ENCODE measurements at places on chromosomes 3 and 15.
A peak's percentile ranks its signal among the peaks of the same experiment; 100 is the strongest.

GRCh38 chr3:42078677-42079076, 12.5 kb upstream of the TRAK1 start:
- no peak for DNase-seq

DNA sequence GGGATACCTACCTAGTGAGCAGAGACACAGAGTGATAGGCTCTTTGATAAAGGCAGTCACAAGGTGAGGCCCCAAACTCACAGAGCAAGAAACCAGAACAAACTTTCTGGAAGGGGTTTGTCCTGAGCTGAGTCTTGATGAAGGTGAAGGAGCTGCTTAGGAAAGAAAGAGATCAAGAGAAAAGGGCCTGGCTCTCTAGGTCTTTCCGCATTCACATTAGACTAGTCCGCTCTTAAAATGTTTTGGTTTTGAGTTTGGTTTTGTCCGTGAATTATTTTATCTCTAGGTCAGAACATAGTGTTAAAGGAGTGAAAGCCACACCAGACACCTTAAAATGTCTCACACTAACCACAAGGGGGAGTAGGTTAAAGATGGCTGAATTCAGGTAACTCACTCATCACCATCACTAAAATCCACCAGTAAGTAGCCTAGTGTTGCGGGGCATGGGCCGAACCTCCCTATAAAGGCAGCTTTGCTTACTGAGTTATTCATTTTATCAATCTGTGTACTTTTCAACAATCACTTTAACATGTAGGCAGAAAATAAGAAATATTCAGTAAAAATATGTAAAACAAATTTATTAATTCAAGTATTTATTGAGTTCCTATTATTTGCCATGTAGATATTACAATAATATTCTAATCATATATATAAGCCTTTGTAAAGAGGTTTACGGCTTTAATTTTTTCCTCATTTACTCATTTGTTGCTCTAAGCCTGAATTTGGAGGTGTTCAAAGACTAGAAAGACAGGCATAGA, 121.5 kb upstream of the TSC22D2 start:
- no peak for DNase-seq

DNA sequence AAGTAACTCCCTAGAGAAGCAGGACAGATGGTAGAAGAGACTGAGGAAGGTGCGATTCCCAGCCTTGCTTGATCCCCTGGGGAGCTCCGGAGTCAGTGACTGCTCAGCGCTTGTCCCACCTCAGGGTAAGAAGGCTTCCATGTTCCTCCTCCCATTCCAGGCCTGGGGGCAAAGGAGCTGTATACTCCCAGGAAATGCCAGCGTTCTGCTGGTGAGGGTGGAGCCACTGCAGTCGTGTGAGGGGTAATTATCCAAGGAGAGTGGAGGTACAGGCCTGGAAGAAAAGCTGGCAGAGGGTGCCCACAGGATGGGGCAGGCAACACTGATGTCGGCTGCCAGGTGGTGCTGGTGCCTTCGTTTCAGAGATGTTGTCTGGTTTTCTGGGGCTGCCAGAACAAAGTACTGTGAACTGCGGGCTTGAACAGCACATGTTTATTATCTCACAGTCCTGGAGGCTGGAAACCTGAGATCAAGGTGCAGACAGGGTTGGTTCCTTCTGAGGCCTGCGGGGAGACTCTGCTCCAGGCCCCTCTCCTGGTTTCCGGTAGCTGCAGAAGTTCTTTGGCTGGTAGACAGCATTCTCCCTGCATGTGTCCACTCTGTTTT, 12.1 kb upstream of the APBA2 start:
- no peak for DNase-seq

- DNase-seq: no peak
These were observed 47.2 kb downstream of the PPARG start for GRCh38 chr3:12336099-12336498.

- no peak for DNase-seq
These were observed 409.0 kb upstream of the PROK2 start for GRCh38 chr3:72193771-72194430.

DNA sequence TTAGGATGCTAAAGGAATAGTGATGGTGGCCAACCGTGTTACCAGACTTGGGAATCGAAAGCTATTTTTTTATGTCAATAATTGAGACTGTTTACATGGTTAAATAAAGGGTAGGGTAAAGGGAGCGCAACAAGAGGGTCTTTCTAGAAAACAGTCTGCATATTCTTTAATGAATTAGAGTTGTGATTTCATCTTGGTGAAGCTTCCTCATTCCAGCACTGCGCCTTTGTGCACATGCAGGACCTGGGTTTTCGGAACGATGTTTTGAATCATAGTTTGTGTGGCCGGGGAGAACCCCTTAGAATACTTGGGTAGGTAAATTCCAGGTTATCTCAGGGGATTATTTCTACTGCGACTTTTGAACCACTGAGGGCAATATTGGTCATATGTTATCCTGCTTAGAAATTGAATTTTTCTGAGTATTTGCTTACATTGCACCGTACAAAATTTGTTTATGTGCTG, 1.3 kb downstream of the PIK3CA start:
- DNase-seq: no peak

GRCh38 chr3:170356596-170357175, 829 bp upstream of the SKIL start:
- DNase-seq: peak; percentile 72

DNA sequence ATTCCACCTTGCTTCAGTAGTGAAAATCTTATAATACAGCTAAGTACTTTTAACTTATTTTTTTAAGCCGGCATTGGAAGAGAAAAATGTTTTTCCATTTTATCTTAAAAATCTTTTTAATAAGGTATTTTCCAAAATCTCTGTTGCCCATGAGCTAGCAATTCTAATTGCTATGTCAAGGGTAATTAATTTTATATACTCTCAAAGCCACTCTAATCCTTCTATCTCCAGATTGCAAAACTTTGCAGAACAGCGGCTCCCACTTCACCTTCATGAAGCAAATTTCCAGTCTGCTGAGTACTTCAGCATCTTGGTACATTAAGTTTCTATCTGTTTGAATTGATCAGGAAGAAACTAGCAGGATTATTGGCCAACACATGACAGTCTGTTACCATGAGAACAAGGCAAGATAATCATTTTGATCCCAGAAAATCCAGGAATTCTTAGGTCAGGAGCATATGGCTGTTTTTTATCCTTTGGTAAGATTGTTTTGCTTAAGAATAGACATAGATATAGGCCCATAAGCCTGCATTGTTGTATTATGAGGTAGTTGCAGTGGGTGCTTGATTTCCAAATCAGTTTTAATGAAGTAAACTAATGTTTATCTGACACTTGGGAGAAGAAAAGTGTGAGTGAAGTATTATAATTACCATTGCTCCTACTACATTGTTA, 6.0 kb downstream of the TIPARP start:
- no peak for DNase-seq

DNA sequence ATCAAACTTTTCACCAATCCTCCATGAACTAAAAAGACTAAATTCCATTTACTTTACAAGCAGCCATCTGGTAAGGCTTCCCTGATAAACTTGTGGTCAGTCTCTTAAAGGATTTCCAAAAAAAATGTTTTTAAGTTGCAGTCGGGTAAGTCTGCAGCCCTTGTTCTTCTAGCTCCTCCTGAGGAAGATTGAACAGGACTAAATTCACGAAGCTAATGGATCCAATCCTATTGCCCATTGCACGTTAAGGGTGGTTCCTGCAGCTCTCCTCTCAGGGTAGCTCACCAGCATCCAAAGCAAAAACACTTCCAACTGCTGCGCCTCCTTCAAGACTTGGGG, 2.8 kb downstream of the HES1 start:
- DNase-seq: peak; percentile 28

DNA sequence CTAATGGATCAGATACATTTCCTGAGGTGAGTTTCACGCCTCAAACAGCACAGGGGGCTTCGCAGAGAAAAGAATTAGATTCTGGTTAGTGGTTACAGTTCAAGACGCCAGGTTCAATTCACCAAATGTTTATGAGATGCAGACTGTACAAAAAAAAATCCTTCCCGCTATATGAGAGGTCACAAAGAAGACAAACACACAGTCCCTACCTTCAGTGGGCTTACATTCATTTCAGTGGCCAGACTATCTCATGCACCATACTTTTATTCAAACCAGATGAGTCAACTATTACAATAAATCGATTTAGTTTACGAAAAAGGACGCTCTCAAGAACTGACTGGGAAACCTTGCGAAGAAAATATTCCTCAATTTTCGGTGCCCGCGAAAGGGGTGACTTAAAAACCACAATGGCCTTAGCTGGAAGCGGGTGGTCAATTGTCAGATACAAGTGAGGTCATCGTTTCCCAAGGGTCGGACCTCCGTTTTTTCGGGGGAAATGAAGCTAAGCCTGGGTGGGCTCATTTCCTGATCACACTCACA, 695 bp downstream of the METTL6 start:
- no peak for DNase-seq

DNA sequence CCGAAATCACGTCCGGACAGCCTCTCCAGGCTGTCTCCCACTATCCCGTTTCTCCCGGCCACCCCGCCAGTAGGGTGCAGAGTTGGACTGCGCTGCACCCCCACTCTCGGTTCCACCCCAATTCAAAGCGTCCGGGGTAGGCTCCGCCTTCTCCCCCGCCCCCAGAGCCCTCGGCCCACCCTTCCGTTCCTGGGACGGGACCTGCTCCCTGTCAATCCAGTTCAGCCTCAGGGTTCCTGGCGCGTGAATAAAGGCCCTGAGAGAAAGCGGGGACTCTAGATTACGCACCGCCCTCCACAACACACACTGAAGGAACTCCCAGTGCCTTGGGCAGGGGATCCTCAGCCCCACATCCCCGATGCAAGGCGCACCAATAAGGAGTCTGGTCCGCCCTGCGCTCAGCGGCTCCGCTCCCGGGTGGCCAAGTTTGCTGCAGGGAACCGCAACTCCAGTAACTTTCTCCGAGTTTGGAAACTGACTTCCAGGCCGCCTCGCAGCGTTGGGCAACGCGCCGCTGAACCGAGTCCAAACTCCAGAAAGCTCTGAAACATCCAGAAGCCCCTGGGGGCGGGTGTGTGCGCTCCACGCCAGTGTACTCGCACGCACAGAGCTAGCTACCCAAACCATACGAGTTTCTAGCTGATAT, 1.9 kb downstream of the ADAMTS9 start:
- DNase-seq: peak; percentile 92

- peak; percentile 20 for DNase-seq
These were observed 844 bp downstream of the NR2F2 start for GRCh38 chr15:96331144-96331944.

DNA sequence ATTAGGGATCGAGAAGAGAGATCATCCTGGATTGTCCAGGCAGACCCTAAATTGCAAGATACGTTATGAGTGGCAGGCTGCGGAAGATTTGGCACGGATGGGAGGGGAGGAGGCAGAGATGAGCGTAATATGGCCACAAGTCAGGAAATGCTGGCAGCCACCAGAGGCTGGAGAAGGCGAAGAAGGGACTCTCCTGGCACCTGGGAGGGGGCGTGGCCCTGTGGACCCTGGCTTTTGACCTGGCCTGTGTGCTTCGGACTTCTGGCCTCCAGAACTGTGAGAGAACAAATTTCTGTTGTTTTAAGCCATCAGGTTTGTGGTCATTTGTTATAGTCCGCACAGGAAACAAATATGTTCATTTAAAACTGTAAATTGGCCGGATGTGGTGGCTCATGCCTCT, 31.9 kb upstream of the IGF1R start:
- DNase-seq: no peak

DNA sequence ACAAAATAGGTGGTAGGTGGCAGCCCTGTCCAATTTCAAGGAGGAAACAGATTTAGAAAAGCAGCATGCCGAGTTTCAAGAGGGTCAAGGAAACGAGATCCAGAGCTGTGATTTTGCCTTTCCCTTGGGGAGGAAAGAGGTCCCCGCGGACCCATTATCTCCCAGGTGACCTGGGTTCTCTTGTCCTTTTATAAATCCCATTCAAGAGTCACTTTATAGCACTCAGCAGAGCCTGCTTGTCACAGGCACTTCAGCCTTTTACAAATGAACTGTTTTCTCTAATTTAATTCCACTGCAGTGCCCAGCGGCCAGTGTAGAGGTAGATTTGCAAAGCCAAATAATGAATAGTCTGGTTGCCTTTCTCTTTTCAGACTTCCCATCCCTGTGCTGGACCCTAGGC, 99.9 kb downstream of the CD47 start:
- no peak for DNase-seq

DNA sequence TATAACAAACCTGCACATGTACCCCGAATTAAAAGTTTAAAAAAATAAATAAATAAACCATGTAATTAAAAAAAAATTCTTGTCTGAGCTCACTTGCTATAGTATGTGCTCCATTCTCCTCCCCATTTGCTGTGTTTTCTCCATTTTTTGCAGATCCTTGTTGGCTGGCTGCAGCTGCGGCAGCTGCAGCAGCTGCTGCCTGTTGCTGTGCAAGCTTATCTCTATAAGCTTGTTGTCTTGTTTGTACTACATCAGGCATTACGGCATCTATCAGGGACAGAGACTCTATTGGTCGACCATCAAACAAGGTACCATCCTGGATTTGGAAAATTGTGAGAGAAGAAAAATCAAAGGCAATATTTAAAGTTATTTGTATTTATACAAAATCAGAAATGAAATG, 145.9 kb downstream of the TBL1XR1 start:
- DNase-seq: no peak

DNA sequence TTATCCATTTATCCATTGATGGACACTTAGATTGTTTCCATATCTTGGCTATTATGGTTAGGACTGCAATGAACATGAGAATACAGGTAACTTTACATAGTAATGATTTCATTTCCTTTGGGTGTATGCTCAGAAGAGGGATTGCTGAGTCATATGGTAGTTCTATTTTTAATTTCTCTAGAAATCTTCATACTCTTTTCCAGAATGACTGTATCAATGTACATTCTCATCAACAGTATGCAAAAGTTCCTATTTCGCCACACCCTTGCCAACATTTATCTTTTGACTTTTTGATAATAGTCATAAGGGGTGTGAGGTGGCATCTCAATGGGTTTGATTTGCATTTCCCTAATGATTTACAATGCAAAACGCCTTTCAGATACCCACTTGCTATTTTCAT, 6.2 kb upstream of the NIPA1 start:
- no peak for DNase-seq

DNA sequence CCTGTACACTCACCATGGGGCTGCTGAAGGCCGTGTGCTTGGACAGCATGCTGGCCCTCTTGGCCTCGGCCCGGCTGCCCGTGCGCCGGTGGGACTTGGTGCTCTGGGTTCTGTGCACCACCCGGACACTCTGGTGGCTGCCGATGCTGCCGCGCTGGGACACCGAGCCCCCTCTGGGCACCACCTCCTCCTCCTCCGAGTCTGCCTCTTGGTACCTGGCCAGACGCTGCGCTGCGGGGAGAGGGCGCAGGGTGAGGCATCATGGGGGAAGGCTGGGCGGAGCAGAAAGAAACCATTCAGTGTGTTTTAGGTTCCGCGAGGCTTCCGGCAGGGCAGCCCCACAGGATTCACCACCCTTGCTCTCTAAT, 145.0 kb downstream of the ATP10A start:
- no peak for DNase-seq

DNA sequence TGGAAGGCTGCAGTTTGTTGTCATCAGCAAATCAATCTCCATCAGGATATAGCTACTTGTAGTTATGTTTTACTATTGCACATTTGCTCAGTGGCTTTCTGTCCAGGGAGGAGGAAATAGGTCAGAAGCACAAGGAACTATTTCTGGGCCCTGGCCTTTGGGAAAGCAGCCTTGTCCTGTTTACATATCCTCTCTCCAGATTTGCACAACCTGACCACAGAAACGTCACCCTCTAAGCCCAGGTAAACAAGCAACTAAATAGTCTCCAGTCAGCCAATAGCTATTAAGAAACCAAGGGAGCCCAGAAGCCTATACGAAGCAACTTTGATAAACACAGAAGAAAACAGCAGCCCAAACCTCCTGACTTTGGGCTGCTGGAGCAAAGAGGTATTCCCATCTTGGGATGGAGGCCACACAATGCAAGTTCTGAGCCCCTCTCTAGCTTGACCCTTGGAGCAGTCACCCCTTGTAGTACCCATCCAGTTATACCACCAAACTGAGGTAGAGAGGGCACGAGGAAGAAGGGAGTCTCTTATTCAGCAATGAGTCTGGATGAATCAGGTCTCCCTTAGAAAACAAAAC, 2.3 kb upstream of the FEM1B start:
- DNase-seq: no peak

Measured in right renal pelvis (tissue), 4 donors.